ENCODE measurements at places on chromosomes 3 and 15.

- DNase-seq = no peak
These were observed 107.0 kb downstream of the EEFSEC start for GRCh38 chr3:128260275-128260674.

DNA sequence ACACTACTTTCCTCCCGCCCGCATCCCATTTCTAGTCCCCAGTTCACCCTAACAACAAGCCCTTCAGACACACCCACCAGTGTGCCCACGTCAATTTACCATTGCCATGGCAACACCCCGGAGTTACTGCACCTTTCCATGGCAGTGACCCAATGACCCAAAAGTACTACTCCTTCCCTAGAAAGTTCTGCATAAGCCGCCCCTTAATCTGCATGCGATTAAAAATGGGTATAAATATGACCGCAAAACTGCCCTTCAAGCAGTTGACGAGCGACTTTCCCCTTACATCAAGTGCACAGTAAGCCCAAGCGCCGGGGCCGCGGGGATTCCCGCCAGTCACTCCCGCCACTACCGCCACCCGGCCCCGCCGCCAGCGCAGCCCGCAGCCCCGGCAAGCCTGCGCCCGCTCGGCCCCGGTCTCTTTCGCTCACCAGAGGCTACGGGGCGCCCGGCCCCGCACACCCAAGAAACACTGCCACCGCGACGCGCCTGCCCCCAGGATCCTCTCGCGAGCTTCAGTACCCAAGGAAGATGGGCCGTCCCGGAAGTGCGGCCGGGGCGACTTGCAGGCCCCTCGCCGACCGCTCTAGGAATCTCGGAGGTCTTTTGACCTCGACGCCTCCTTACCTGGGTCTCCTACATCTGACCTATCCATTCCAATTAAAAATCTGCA lies 27.2 kb upstream of the ZNF502 start:
- DNase-seq = peak; percentile 94

DNA sequence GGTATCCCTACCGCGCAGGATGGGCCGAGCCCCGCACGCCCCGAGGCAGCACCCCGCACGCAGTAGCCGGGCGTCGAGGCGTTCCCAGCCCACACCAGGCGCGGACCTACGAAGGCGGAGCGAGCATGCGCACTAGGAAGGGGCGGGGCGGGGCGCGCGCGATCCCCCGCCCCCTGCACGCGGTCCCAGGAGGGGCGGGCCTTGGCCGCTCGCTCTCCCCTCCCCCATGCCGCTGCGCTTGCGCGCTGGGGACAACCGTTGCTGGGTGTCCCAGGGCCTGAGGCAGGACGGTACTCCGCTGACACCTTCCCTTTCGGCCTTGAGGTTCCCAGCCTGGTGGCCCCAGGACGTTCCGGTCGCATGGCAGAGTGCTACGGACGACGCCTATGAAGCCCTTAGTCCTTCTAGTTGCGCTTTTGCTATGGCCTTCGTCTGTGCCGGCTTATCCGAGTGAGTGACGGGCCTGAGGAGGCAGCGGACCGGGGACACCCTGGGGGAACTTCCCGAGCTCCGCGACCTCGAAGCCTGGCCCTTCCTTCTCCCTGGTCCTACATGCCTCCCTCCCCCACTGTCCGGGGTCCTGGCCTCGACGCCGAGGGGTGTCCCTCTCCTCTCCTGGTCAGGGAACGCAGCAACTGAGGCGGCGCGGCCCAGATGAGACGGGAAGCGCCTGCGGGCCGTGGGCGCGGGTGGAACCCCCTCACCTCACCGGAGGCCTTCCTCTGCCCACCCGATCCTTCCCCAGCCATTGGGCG lies at the start of gene SPESP1:
Gene SPESP1 (plus strand): TSS at position 258 of the 755 bp plus-strand sequence. CDS start 129 bp downstream, at position 387.
- DNase-seq = peak; percentile 86

DNA sequence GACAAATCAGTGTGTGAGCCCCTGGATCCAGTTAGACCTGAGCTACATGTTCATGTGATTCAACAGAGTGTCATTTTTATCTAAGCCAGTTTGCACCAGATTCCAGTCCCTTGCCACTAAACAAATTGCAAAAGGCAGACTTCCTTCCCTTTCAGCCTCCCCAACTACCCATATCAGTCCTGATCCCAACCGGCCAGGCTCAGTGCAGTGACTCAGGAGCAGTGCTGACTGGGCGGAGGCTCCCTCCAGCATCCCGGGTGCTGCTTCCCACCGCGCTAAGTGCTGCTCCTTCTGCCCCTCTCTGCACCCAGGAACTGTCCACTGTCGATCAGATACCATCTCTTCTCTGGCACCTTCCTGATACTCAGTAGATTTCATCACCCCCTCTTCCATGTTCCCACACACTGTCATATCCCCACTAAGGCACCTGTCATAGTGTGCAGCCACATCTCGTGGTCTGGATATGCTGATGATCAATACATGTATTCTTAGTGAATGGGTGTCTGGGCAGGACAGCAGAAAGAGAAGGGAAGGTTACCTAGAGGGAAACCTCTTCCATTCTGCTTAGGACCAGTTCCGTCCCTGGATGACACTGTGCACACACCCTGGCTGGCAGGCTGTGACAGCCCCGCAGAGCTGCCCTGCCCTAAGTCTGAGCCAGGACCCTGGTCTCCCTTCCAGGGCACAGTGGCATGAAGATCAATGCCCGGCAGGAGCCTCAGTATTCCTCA lies 108.8 kb upstream of the RAD18 start:
- DNase-seq = no peak

DNA sequence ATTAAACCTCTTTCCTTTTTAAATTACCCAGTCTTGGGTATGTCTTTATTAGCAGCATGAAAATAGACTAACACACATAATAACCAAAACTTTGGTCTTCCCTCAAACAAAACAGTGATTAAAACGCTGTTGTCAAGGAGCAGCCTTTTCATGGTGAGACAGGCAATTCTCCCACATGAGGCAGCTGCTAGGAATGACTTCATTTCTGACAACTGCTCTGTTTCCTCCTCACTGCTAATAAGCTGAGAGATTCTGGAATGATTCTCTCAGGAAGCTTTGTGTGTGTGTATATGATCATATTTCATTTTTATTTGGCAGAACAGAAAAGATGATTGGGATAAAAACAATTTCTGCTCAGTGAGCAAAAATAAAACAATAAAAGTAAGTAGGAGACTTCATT lies 580.6 kb upstream of the ADAMTS9 start:
- DNase-seq = peak; percentile 17

GRCh38 chr3:12983319-12983718 lies 89.9 kb downstream of the IQSEC1 start:
- DNase-seq = no peak

DNA sequence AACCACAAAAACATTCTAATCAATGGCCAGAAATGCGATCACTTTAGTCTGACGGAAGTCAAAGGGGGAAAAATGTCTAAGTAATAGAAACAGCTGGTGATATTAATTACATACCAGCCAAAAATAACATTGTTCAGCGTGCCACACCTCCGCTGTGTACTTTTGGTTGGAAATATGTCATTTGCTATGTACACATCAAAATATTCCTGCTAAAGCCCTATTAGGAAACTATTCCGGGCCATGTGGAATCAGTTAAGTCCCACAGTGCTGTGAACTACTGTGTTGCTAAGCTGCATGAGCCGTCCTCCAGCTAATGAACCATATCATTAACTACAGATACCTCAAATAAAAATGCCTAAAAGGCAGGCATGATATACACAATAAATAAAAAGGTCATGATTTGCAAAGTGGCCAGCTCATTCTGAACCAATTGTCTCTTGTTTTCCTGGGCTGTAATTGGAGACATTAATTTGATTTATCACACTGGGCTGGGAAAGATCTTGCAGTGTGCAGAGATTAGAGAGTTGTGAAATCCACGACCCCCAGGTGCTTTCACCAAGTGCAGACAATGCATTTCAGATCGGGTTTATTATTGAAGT lies 200.5 kb upstream of the LRTM1 start:
- DNase-seq = peak; percentile 72

GRCh38 chr3:47197287-47197686 lies 33.4 kb upstream of the SETD2 start:
- no peak for DNase-seq

DNA sequence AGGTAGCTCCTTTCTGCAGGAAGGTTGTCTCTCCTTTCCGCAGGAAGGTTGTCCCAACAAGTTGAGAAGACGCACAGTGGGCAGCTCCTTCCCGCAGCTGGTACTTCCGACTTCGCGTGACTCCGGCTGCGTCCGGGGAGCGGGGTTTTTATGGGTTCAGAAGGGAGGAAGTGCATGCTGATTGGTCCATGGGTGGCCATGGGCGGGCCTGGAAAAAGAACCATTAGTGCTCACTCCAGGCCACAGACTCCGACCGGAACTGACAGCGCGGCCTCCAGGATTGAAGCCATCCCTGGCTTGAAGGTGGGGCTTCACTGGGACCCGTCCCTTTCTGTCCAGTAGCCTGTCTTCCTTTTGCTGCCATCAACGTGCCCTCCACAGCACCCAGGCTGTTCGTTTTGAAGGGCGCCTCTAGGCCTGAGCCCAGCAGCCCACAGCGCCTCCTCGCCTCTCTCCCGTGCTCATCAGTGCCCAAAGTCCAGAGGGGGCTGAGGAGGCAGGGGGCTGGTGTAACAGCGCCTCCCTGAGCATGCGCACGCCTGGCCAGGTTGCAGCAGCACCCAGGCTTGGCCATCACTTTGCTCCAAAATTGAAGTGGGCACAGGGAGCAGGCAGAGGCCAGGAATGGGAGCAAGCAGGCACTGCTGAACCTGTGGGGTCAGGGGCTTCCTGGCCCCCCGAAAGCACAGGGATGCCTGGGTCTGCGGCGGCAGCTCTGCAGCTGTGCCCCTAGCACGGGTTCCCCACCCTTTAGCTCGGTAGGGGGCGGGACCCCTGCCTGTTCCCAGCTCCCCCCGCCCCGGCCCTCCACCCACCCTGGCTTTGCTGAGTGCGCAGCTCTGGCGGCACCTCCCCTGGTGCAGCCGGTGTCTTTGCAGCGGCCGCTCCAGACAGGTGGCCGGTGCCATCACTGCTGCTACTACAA lies 330.6 kb upstream of the MCTP2 start:
- no peak for DNase-seq

GRCh38 chr3:18669374-18669773 lies 244.2 kb upstream of the SATB1 start:
- no peak for DNase-seq

DNA sequence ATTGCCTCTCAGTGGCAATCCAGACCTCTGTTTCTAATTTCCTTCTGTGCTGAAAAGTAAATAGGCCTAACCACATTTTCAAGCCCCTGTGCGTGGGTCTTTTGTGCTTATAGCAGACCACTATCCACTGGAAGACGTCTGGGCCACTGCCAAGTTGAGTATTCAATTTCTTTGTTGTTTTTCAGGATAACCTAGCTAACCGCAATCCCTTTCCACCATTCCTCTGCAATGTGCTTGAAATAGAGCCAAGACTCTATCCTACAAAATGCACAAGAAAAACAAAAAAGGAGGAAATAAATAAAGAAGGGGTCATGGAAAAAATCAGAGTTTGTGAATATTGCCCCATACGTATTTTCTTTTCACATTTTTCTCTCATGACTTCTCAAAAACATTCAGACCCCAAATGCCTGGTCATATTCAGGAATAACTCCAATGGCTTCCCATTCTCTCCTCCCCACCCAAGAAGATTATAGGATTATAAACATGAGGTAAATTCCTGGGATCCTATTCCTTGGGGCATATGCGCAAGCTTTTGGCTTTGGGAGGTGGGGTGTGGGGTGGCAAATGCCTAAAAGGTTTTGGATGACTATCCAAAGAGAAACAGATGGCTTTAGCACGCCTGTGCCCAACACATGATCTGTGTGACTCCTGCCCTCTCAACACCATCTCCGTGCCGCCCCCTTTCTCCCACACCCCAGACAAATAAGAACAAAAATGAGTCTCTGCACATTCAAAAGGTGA lies 217.9 kb upstream of the THBS1 start:
- peak; percentile 60 for DNase-seq

Data from AG20443 (cell line).